ENCODE measurements at places on chromosomes 7 and 10.
A peak's percentile ranks its signal among the peaks of the same experiment; 100 is the strongest.

DNA sequence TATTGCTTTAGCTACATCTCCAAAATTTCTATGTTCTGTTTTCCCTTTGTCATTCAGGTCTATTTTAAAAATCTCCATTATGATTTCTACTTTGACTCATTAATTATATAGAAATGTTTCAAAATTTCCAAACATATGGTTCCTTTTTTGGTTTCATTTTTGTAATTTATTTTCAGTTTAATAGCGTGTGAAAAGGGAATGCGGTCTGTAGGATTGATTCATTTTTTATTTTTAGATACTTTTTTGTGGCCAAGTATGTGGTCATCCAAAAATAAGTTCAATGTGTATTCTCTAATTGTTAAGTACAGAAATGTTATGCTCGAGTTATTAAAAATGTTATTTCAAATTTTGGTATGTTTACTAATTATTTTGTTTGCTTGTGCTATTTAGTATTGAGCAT, 72.5 kb upstream of the ANKRD1 start:
- no peak for DNase-seq

- no peak for DNase-seq
Measured at GRCh38 chr10:22824984-22825383, 102.9 kb upstream of the ARMC3 start.

DNA sequence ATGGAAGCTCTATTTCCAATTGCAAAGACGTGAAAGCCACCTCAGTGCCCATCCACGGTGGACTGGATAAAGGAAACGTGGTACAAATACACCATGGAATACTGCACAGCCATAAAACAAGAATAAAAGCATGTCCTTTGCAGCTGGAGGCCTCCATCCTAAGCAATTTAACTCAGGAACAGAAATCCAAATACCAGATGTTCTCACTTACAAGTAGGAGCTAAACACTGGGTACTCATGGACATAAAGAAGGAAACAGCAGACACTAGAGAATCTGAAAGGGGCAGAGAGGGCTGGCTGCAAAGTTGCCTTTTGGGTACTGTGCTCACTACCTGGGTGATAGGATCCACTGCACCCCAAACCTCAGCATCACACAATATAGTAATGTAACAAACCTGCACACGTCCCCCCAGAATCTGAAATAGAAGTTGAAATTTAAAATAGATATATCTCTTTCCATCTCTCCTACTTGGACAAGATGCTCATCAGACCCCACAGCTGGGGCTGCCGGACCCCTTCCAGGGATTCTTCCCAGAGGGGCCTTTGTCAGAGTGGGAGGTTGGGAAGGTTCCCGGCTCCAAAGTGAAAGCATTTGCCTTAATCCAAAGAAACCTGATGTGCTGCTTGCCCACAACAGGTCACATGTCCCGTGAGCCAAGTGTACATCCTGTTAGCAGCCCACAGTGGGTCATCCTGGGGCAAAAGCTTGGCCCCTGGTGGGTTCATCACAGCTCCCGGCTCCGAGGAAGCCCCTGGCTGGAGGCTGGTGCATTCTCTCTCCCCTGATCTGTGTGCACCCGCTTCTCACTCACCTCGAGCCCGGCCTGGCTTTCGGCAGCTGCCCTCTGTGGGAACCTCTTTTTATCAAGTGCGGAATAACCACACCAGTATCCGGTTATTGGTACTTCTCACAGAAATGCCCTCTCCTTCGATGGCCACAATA, 172.3 kb upstream of the PPP2R2D start:
- DNase-seq, result no peak

DNA sequence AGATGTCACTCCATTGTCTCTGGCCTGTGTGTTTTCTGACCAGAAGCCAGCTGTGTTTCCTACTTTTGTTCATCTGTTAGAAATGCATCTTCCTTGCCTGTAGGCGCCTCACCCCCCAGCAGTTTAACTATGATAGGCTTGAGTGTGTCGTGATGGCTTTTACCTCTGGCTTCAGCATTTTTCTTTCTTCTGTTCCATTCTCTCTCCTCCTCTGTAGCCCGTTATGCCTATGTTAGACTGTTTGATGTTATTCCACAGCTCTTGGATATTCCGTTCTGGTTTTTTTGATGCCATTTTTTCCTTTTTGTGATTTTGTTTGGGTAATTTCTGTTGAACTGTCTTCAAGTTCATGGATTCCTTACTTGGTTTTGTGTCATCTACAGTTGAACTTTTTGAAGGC, 17.9 kb downstream of the MMP21 start:
- DNase-seq, result no peak

- DNase-seq, result peak; percentile 67
Measured at GRCh38 chr10:71383972-71384687, 12.6 kb upstream of the CDH23 start.

GRCh38 chr10:99560277-99561126, 27.8 kb downstream of the NKX2-3 start:
- peak; percentile 8 for DNase-seq

DNA sequence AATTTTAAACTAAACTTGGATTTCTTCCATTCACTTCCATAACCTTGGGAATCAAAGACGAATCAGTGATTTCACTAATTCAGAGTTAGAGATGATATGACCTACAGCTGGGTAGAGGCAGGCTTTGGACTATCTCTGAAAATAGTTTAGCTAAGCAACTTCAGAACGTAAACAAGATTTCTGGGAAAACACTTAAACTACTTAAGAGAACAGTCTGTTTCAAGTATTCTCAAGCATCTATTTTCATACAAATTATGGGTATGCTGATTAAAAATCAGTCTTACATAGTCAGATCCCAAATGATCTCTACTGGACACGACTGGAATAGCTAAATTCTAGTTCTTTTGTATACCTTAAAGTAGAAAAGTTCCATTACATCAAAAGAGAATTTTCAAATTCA, 179.9 kb downstream of the PLCE1 start:
- no peak for DNase-seq

DNA sequence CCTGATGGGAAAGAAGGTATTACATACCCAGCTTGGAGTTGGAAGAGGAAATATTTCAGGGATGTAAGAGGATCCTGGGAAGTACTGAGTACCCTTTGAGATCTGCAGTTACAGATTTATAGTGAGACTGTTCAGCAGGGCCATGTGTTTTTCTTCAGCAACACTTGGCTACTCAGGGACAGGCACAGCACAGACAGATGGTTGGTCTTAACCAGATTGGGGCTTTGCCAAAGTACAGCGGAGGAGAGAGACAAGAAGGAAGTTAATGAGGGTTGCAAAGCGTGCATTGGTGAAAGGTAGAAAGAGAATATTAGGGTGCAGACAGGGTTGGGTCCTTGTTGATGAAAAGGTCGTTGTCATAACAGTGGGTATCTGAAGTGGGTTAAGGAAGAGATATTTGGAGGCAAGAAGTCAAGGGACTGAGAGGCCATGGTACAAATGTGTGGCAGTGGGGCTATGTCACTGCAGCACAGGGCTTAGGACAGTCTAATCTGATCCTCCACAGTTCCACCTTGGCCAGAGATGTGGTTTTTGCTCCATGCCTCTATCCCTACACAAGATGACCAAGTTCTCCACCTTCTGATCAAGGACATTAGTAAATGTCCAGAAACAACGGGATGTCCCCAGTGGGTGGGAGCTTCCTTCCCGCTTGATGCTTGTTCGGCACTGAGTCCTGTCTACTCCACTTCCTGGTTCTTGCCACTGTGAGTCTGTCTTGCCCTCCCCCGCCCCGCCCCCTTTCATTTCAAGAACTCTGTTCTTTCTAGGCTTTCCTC, 18.9 kb upstream of the DNAJC1 start:
- peak; percentile 15 for DNase-seq

DNA sequence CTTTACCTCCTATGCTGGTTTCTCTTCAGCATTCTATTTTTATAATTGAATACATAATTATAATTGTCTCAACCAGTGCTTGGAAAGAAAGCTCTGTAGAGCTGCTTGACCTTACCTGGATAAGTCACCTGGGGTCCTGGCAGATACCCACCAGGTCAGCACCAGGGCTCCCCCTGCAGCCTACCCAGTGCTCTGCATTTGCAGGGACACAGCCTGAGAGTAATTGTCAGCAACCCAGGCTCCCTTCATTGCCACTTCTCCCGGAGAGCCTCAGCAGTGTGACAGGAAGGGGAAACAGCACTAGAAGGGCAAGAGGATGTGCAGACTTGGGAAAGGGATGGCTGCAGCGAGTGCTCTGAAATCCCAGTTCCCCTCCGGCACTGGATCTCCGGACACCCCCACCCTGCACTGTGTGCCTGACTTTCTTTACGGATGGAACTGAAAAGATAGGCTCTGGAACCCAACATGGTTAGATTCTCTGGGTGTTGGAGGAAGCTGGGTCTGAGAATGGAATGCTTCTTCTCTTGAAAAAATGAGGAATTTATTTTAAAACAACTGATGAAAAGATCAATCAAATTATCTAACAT, 11.4 kb upstream of the PAX4 start:
- DNase-seq, result peak; percentile 29

GRCh38 chr7:148695953-148696352, 2.8 kb upstream of the CUL1 start:
- no peak for DNase-seq

DNA sequence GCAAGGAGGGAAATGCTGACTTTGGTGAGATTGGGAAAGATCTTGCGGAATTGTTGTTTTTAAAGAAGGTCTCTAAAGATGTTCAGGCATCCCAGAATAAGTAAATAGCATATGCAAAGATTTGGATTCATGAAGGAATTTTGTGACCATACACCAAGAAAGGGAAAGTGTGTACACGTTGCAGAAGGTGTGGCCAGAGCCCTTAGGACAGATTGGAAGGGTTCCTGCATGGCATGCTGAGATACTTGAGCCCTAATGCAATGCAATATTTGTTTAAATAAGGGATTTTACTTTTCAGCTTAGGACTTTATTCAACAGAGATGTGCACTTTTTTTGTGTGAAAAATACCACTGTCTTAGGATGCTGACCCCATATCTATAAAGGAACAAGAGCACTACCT, 219.5 kb upstream of the INHBA start:
- DNase-seq, result no peak

- no peak for DNase-seq
Measured at GRCh38 chr10:127928021-127928806, 21.3 kb downstream of the PTPRE start.

GRCh38 chr7:158950914-158951635, 94.7 kb downstream of the DYNC2I1 start:
- DNase-seq, result no peak

DNA sequence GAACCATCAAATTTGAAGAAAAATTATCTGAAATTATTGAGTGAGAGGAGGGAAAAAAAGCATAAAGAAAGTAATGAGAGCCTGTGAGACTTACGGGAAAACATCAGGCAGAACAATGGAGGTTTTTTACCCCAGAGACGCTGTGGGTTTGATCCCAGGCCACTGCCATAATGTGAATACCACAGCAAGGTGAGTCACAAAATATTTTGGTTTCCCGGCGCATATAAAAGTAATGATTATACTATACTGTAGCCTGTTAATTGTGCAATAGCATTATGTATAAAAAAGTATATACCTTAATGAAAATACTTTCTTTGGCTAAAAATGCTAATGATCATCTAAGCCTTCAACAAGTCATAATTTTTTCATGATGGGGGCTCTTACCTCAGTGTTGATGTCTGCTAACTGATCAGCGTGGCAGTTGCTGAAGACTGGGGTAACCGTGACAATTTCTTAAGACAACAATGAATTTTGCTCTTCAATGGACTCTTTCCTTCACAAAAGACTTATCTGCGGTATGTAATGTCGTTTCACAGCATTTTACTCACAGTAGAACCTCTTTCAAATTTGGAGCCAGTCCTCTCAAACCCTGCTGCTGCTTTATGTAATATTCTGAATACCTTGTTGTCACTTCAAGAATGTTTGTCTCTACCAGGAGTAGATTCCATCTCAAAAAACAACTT, 97.0 kb upstream of the FAM20C start:
- no peak for DNase-seq

GRCh38 chr7:92259610-92260247, 14.0 kb downstream of the ANKIB1 start:
- DNase-seq, result no peak

GRCh38 chr7:630539-630938, 96.0 kb upstream of the DNAAF5 start:
- no peak for DNase-seq

GRCh38 chr10:126153711-126154628, 234.3 kb downstream of the ADAM12 start:
- DNase-seq, result no peak

DNA sequence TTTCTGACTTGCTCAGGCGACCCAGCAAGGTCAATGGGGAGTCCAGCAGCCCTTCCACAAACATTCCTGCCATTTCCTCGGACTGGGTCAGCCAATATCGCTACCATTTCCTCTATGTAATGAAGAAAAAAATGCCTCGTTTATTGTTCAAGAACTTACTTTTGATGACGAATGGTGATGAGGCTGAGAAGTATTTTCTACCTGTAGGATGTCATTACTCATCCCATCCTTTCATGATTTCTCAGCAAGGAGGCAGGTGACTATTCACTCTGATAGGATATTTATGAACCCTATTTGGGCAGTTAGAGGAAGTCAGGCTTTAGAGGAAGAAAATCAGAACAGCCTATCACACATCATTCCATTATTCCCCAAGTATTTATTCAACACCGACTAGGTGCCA, 178.6 kb downstream of the FANK1 start:
- DNase-seq, result no peak

DNA sequence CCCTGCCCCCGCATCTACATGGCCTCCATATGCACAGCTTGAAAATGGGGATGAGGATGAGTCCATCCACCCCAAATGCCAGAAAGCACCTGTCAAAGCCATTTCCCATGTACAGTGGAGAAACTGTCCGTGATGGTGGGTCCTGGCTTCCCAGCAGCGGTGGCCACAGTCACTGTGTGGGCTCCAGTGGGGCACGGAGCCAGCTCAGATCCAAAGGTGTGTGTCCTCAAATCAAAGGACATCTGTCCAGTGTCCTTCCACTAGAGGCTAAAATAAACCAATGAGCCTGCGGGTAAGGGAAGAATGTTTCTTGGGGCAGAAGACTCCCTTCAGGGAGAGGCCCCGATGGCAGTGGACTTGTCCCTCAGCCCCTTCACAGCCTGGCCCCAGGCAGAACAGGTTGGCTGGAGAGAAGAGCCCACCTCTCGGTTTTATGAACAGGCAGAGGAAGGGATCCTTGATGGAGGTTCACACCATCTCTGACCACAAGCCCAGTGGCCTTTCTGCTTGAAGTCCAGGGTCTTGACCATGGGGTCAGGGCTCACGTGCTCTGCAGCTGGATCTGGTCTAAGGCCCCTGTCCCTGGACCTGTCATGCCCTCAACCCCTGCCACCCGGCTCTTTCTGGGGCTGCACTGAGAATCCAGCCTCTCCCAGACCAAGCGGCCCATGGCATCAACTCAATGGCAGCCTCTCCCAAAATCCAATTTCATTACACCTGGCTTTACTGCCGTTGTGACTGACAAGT, 106.9 kb downstream of the TCERG1L start:
- no peak for DNase-seq

- DNase-seq, result no peak
Measured at GRCh38 chr7:140079121-140079536, 16.4 kb upstream of the PARP12 start.

DNA sequence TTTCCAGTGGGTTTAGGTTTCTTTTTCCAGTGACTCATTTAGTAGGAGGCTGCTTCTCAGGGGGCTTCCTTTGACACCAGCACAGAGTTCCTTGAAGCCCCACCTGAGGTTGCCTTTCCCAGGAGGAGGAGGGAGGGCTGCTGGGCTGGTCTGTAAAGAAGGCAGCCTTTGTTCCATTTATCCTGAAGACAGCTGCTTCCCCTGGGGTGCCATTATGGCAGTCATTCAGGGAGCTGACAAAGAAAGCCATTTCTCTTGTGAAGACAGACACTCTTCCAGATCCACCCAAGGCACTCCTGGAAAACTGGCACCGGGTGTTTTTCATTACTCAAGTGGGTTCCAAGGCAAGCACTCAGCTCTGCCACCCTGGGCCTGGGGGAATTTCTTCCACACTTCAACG, 54.0 kb downstream of the MTURN start:
- no peak for DNase-seq

Measured in stimulated activated CD8-positive, alpha-beta memory T cell treated with anti-CD3 and anti-CD28 coated beads, Interleukin-2, amount 100 ng/mL, for 48 hours (primary cell).